ENCODE measurements at places on chromosomes 4 and X. TPM values are rescaled to one million over a fixed set of nuclear protein-coding genes. Genes with fewer than 3 reads are reported as not detected.
A peak's percentile ranks its signal among the peaks of the same experiment; 100 is the strongest.

DNA sequence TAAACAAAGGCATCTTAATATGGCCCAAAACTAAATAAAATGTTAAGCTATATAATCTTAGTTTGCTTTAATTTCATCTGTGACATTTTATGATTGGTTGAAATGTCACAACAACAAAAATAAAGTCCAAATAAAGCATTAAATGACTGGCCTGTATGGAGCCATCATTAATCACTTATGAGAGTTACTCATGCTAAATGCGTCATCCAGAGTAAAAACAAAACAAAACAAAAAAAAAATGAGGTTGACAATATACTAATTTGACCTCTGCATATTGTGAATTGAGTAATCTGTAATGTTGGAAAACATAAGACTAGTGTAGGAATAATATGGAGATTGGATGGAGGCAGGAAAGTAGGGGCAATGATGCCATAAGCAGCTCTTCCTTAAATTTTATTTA lies 139.7 kb downstream of the MAPK10 start:
- DNase-seq = no peak

GRCh38 chr4:109434007-109434971 lies 674 bp downstream of the SEC24B start:
- peak; percentile 20 for DNase-seq

DNA sequence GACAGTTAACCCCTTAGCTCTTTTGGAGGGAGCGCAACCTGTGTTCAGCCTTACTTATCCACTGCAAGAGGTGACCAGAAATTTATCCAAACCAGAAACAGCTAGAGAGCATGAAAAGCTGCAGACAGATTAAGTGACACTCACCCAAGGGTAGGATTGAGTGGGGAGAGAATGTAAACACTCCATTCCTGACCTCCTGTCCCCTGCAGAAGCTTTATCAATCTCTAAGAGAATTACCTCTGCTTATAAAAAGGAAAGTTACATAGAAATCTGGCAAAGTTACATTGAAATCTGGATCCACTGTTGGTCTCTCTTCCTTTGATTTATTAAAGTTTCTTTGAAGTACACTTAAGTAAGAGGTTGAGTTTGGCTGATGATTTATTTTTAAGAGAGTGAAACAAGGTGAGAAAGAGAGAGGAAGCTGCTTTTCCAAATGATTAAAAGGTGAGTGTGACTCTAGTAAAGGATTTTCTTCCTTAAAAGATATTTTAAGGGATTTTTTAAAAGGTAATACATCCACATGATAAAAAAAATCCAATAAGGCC lies 112.3 kb downstream of the ANAPC4 start:
- DNase-seq = no peak

- no peak for DNase-seq
Measured at GRCh38 chrX:47158131-47158530, 13.1 kb downstream of the RBM10 start.

DNA sequence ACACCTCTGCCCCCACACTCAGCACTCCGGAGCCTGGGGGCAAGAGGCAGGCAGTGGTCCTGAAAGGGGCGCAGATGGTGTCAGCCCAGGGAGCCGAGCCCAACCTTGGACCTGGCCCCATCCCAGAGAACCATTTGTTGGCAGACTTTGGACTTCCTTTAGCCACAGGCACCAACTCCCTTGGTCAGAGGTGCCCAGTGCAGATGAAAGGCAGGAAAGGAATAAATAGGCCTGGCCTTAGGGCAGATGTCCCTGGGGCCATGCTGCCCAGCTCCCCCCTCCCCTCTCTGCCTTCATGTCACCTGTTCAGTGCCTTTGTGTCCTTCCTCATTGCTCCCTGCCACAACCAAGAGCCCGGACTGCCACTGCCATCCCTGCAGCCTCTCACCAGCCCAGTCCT lies 52.8 kb downstream of the SEL1L3 start:
- no peak for DNase-seq

DNA sequence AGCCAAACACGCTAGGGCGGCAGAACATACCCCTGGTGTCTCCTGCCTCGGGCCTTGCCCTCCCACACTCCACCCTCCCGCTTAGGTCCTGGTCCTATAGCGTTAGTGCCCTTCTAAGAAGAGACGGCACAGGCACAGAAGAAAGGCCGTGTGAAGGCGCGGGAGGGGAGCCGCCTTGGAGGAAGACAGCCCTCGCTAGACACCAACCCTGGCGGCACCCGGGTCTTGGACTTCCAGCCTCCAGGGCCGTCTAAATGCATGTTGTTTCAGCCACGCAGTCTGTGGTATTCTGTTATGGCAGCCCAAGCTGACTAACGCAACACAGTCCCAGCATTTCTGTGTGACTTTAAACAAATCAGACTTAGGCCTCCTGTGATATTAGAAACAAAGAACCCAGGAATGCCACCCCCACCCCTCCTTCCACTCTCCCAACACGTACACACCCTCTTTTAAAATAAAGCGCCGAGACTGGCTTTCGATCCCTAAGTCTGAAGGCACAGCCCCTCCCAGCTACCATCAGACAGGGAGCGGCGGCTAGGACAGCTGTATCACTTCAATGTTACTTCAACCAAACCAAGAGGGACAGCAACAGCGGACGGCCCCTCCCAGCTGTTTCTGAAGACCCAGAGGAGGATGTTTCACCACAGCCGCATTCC lies 128.0 kb downstream of the AFAP1 start:
- DNase-seq = no peak

- DNase-seq = no peak
Measured at GRCh38 chr4:86569103-86569870, 24.8 kb upstream of the PTPN13 start.

DNA sequence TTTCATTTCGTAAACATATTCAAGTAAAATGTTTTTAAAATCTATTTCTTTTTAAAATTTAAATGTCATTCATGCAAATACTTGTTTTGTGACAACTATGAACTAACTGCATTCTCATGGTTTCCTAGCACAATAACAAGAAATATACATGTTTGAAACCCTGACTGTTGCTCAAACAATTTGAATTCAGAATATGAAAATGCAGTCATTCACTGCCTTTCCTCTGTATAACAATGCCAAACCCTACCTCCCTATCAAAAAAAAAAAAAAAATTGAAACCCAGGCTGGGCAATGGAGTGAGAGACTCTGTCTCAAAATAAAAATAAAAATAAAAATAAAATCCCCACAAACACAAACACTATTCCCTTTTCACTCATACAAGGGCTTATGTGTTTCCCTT lies 42.1 kb downstream of the MAB21L2 start:
- no peak for DNase-seq

GRCh38 chr4:29081234-29081955 lies 1638.8 kb upstream of the PCDH7 start:
- no peak for DNase-seq

DNA sequence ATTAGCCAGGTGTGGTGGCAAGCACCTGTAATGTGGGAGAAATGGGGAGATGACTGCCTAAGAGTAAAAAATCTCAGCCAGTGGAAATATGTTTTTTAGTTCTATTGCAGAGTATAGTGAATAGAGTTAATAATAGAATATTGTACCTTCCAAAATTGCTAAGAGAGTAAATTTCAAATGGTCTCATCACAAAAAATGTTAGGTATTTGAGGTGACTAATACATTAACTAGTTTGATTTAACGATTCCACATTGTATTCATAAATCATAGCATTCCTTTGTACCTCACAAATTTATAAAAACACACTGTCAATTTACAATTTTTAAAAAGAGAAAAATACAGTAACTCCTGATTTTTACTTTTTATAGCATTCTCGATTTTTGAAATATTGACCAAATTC lies 681.5 kb upstream of the EPHA5 start:
- no peak for DNase-seq

DNA sequence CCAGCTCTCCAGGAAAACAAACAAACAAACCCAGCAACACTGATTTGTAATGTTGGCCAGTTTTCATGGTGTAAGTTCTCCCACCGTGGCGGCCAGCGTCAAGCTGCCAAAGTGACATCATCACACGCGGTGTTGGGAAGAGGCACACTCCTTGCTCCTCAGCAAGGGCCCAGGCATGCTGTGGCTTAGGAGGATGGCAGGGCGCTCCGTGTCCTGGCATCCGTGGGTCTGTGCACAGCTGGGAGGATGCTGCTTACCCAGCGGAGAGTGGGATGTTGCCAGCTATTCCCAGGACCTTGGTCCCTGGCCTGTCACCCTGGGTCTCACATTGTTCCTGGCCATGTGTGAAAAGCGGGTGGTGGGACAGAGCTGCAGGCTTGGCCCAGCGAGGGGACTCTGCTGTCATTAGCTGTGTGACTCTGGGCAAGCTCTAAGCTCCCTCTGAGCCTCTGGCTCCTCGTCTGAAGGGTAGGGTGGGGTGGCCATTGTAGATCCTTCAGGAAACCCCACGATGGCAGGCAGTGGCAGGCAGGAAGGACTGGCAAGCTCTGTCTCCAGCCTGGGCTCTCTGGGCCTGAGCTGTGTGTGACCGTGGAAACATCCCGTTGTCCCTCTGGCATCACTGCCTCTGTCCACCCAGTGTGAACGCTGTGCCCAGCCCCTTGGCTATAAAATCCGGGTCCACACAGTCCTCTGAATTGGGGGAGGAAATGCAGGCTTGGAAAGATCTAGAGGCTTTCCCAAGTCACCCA lies 10.8 kb downstream of the PSAPL1 start:
- DNase-seq = no peak

DNA sequence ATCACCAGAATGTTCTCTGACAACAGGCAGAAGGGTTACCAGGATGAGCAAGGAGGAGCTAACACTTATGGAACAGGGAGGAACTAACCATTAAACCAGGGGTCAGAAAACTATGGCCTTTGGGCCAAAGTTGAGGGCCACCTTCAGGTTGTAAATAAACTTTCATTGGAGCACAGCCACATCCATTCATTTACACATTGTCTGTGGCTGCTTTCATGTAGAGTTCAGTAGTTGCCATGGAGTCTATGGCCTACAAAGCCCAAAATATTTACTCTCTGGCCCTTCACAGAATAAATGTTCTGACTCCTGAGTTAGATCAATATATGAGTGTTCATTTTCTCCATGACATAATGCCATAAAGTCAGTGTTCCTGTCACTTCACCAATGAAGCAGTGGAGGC lies 13.2 kb upstream of the HCCS start:
- DNase-seq = no peak

- no peak for DNase-seq
Measured at GRCh38 chr4:38921151-38921550, 53.5 kb downstream of the FAM114A1 start.

DNA sequence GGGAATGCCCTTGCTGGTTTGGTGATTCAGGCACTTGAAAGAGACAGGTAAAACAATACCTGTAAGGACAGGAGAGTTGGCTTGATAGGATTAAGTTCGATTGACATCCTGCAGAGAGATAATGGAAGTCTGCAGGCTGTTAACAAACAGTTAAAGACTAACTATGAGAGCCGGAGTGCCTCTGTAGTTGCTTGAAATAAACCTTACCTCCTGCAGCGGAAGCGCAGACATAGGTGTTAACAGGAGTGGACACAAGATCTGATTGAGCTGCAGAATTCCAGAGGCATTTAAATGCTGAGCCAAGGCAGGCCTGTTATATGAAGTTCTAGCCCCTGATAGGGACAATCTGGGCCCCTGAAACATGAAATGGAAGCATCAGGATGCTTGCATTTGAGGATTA lies 416.7 kb upstream of the MAOA start:
- no peak for DNase-seq

DNA sequence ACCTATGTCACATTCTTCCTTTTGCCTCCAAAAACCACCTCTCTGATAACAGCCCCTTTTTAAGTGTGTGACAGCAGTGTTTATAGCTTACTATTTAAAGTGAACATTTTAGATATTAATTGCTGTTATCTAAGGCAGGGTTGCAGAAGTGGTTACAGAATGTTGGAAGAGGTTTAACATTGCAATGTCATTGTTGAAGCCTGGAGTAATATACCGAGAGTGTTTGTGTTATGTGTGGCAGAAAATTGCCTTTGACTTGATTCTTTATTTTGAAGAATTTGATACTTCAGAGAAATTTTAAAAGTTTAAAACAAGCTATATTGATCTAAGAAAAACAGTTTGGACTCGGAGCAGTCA lies 37.1 kb downstream of the SMARCAD1 start:
- DNase-seq = no peak

DNA sequence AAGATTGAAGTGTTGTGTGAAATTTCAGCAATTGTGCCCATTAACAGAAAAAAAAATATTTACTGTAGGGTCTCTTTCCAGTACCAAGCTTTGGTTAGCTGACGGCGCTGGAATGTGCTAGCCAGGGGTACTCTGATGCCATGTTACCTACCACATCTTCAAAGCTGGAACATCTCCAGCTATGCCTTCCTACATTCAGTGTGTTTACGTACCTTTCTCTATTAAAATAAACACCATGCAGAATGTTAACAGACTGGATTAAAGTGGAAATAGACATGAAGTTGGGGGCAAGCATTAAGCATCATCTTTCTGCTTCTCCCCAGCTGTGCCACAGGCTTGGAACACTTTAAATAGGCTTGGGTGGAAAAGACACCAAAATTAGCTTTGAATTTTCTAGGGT lies 65.9 kb downstream of the USP38 start:
- no peak for DNase-seq

GRCh38 chr4:131650951-131651350 lies 1498.1 kb upstream of the PCDH10 start:
- DNase-seq = no peak

DNA sequence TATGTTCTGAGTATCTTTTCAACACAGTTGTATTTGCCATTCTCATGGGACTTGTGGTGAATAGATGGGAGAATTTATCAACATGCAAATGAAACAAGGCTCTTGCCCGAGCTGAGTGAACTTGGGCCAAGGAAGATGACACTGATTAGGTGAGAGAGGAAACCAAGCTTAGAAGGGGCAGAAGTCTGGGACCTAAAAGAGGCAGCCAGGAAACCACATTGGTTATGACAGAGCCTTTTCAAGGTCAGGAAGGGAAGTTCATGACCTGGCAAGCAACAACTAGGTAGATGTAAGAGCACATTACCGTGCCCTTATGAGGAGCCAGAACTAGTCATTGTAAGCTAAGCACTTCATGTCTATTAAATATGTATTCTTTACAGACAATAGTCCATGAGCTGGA lies 590.3 kb downstream of the PACRGL start:
- DNase-seq = no peak

DNA sequence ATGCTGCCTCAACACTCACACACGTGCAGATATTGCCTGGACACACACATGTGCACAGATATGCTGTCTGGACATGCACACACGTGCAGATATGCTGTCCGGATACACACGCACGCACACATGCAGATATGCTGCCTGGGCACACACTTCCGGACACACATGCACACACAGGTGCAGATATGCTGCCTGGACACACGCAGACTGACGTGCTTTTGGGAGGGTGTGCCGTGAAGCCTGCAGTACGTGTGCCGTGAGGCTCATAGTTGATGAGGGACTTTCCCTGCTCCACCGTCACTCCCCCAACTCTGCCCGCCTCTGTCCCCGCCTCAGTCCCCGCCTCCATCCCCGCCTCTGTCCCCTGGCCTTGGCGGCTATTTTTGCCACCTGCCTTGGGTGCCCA lies 14.7 kb downstream of the FGFRL1 start:
- DNase-seq = peak; percentile 32

The TAF7L gene
- total RNA-seq = not detected

The MAGEA2B gene
- total RNA-seq = not detected

The FRMD7 gene
- not detected for total RNA-seq

The AKAP4 gene
- not detected for total RNA-seq

The SPANXB1 gene
- not detected for total RNA-seq

The ESX1 gene
- not detected for total RNA-seq

The CSAG2 gene
- total RNA-seq = 0.35 TPM

The NKX1-1 gene
- not detected for total RNA-seq

The DSPP gene
- total RNA-seq = not detected

The MAGEA8 gene
- not detected for total RNA-seq

The P2RY4 gene
- total RNA-seq = 0.25 TPM

The ARHGEF38 gene
- total RNA-seq = not detected
